ENCODE measurements at places on chromosomes 16 and 17.

DNA sequence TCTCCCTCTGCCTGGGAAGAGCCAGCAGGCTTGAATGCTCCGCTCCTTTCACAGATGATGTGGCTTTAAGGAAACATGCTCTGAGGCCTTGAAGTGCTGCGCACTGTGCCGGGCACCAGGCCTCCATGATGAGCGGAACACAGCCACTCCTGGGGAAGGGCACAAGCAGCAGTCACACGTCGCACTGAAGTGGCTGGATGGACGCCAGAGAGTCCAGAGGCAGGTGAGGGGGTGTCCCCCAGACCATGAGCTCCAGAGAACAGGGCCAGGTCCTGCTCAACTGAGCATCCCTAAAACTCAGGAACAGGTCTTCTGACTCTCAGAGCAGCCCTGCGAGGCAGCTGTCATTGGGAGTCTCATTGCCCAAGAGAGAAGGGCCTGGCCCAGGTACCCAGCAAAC, 35.6 kb downstream of the PEMT start:
- no peak for DNase-seq

GRCh38 chr16:83541231-83541630, 266.5 kb upstream of the HSBP1 start:
- no peak for DNase-seq

DNA sequence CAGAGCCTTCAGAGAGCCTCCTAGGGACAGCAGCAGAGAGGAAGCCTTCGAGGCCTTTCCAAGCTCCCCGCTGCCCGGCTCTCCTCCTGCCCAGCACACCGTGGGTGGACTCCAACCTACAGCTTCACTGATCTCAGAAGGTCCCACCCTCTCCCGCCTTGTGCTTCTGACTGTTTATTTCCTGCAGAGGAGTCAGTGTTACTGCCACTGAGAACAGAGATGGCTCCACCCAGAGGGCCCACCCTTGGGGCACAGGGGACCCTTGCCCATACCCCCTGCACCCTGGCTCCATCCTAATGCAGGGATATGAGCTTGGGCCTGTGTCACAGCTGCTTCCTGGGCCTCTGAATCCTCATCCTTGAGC, 52.8 kb upstream of the TOB1 start:
- DNase-seq: no peak

DNA sequence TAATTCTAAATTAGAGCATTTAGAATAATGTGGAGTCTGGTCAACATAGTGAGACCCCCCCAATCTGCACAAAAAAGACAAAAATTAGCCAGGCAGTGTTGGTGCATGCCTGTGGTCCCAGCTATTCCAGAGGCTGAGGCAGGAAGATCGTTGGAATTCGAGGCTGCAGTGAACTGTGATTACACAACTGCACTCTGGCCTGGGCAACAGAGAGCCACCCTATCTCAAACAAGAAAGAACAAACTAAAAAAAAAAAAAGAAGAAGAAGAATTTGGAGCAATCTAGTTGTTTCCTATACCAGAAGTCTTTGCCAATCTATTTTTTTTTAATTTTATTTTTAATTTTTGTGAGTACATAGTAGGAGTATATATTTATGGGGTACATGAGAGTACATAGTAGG, 6.0 kb downstream of the CETP start:
- no peak for DNase-seq

DNA sequence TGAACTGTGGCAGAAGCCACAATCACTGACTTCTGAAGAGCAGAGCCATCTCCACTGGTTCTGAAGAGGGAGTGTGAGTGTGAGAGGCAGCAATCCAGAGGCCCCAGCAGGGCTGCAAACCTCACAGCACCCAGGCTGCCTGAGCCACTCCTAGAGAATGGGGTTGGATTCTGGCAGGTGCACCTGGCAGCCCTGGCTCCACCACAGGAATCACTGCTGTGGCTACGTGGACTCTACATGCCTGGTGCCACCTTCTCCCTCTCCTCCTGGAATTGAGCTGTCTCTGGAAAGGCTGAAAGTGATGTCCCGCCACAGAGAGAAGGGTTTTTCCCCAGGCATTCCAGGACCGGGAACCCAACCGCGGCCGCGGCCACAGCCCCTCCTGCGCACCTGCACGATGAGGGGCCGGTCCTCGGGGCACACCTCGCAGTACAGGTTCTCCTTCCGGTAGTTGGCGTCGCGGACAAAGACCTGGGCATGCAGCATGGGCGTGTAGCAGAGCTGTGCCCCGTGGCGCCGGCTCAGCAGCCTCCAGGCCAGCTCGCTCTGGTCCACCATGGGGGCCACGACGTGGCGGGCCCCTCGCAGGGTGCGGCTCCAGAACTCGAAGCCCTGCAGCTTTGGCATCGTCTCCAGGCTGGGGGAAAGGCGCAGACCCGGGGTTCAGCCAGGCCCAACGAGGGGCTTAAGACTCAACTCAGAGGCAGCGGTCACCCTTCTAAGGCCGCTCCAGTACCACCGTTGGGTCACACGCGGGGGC, 991 bp downstream of the DUS1L start:
- DNase-seq: no peak

- no peak for DNase-seq
Measured at GRCh38 chr17:1607971-1608320, 20.7 kb downstream of the SLC43A2 start.

DNA sequence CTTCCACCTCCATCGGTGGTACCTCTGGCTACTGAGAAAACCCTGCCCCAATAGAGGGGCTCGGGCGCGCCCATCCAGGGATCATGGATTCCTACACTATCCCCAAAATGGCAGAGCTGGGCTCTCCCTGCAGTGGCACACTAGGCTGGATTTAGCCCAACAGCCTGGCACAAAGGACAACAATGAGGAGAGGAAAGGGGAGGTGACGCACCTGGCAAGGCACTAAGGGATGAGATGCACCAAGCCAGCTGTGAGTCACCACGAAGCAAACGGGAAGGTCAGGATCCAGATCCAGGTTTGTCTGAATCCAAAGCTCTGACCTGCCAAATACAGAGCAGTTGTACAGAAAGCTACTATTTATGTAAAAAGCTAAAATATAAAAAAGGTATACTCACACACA, 18.1 kb downstream of the UBE2O start:
- no peak for DNase-seq

GRCh38 chr17:49514071-49514721, 19.1 kb downstream of the NGFR start:
- DNase-seq: no peak

GRCh38 chr17:80782536-80783427, 208.9 kb upstream of the CHMP6 start:
- DNase-seq: no peak

DNA sequence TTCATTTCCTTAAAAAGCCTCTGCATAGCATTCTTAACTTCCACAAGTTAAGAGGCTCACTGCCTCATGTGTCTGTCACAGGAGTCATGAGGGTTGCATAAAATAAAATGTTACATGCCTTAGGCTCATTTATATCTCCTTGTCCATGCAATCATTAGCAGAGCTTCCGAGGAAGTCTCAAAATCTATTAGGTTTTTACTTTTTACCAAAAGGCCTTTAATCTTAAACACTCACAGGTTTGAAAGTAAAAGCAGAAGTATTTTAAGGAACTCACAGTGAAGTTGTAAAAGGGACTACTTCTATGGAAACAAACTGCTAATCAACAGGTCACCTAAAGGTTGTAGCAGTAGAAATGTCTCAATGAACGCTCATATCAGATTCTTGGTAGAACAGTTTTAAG, 5.2 kb upstream of the ATP6V0A1 start:
- DNase-seq: no peak

- no peak for DNase-seq
Measured at GRCh38 chr17:17940441-17940911, 31.7 kb downstream of the TOM1L2 start.

DNA sequence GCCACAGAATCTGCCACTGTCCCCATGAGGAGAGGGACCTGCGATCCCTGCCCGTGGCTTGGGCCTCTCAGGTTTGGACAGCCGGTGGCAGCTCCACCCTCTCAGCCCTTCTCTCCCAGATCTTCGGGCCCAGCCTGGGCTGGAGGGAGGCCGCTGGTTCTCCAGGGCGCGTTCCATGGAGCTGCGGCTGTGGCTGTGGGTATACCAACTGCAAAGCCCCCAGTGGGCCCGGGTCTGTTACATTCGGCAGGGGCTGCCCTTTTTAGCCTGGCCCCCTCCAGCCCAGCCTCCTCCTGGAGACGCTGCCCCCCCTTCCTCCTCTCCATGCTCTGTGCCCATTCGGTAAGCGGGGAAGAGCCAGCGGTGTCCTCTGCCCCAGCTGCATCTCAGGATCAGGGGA, 64.7 kb upstream of the ZNF469 start:
- no peak for DNase-seq

All from effector memory CD4-positive, alpha-beta T cell (primary cell).